ENCODE measurements at places on chromosomes 16 and 17.
A peak's percentile ranks its signal among the peaks of the same experiment; 100 is the strongest.

GRCh38 chr17:31479062-31479408 lies 87.6 kb downstream of the RAB11FIP4 start:
- DNase-seq = no peak

- DNase-seq = no peak
Measured at GRCh38 chr16:8782673-8783072, 14.8 kb downstream of the TMEM186 start.

DNA sequence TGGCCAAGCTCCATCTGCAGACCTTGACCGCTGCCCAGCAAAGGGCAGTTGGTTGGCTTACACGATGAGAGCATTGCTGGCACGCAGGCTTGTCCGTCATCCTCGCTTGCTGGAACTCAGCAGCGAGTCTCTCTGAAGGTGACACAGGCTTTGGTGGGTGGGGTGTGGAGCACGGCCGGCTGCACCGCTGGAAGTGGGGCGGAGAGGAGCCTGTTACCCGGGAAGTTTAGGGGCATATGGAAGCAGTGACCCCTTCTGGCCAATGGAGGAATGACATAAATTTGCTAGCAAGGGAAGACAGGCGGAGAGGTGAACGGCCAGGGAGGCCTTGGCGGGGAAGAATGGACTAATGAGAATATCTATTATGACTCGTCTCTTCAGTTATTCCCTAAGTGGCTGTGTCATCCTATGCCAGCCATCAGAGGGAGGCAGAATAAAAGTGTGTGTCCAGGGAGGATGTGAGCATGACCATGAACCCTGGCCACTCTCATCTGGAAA lies 65.9 kb upstream of the SDK2 start:
- DNase-seq = peak; percentile 34

DNA sequence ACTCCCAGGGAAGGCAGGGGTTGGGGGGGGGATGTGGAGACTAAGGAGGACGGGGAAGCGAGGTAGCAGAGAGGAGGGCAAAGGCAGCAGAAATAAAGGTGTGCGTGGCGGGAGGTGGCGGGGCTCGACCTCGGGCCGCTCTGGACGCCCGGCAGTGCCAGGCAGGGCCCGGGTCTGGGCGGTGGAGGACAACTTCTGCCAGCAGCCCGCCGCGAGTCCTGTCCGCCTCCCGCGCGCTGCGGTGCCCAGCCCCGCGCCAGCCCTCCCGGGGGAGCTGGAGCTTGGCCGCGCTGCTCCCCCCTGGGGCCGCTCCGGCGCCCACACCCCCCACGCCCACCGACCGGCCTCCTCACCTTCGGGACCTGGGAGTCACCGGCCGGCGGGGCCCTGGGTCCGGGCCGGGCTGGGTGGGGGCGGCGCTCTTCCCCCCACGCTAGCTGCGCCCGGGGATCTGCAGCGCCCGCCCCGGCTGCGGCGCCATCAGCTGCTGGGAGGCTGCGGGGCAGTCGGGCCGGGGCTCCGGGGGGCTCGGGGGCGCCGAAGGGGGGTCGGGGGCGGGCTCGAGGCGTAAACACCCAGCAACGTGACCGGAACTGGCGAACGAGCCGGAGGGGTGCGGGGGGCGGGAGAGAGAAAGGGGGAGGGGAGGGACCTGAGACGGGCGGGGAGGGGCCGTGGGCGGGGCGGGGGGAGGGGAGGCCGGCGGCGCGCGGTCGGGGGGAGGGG lies at the start of gene CCDC92B:
Gene CCDC92B, minus strand, starts transcription at position 595 of the 726 bp plus-strand sequence. CDS start 14,507 bp downstream, outside the sequence.
- no peak for DNase-seq

DNA sequence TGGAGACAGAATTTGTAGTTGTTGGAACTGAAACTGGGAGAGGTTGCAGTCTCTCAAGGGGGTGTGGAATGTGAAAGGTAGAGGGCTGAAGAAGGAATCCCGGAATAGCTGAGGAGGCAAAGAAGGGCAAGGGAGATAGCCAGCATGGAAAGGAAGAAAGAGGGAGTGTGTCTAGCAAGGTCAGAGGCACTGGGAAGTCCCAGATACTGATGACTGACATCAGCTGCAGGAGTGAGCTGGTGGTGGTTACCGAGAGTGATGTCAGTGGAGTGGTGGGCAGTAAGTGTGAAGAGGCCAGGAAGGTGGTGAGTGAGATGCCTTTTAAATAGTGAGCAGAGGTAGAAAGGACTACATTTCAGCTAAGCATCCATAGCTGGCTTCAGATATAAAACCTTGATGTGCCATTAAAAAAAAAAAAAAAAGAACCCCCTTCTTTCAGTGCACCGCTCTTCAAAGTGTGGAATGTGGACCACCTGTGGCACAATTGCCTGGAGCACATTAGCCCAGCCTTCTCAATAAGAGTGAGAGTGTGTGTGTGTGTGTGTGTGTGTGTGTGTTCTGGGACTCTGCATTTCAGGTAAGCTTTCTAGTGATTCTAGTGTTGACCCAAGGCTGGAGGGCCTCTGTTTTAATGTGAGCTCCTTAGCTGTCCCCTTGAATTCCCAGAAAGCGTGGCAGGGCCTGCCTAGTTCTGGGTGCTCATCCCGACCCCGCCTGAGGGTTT lies 8.5 kb downstream of the PRMT7 start:
- peak; percentile 38 for DNase-seq

- no peak for DNase-seq
Measured at GRCh38 chr17:6995500-6996255, at the start of gene ALOX12. TSS of gene ALOX12 (plus strand) at chr17:6996049. CDS start at chr17:6996118, 69 bp downstream.

DNA sequence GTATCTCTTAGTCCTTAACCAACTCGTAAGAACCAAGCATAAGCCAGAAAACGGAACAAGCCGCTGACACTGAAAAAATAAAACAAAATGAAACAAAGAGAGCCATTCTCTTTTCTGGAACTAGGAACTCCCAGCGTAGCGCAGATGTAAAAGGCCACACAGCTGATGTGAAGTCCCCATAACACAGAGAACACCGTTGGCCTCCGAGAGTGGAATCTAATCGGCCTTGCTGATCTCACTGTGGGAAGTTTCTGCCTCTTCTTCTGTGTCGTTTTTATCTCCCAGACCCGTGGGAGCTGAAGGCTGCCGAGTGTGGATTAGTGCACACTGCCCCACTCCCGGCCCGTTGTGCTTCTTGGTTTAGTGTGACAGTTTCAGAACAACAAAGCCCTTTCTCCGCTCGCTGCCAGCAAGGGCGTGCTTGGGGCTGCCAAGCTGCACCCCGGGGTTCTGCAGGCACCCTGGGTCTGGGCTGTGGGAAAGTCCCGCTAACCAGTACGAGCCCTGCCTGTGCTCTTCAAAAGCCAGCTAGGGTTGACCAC lies 21.7 kb downstream of the TTYH2 start:
- DNase-seq = no peak

GRCh38 chr17:38970804-38971203 lies 3.6 kb upstream of the FBXO47 start:
- no peak for DNase-seq

GRCh38 chr16:17723531-17724134 lies 252.9 kb upstream of the XYLT1 start:
- no peak for DNase-seq

GRCh38 chr17:57633236-57633635 lies 111.9 kb downstream of the CCDC182 start:
- no peak for DNase-seq

- no peak for DNase-seq
Measured at GRCh38 chr16:9908613-9909012, 273.6 kb downstream of the GRIN2A start.

- no peak for DNase-seq
Measured at GRCh38 chr17:44074231-44074910, 3.8 kb downstream of the G6PC3 start.

GRCh38 chr17:7248796-7249195 lies 2.7 kb downstream of the CTDNEP1 start:
- no peak for DNase-seq

- DNase-seq = no peak
Measured at GRCh38 chr16:29963021-29963743, 1.3 kb downstream of the TMEM219 start.

DNA sequence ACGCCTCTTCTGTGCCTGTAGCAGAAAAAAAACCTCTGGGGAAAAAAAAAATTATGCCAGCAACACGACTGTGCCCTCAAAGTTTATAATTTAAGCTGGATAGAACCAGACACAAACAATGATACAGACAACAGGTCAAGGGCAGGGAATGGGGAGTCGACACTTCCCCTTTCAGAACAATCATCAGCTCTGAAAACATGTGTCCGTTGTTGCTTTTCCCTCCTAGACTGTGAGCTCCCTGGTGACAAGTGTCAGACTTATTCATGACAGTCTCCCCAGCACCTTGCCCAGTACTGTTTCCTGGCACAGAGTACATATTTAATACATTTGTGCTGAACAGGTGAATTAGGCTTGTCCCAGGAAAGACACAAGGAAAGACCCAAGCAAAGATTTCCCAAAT lies 178.3 kb downstream of the SOX9 start:
- DNase-seq = no peak

GRCh38 chr17:77286641-77287431 lies 146.1 kb downstream of the SEC14L1 start:
- no peak for DNase-seq

DNA sequence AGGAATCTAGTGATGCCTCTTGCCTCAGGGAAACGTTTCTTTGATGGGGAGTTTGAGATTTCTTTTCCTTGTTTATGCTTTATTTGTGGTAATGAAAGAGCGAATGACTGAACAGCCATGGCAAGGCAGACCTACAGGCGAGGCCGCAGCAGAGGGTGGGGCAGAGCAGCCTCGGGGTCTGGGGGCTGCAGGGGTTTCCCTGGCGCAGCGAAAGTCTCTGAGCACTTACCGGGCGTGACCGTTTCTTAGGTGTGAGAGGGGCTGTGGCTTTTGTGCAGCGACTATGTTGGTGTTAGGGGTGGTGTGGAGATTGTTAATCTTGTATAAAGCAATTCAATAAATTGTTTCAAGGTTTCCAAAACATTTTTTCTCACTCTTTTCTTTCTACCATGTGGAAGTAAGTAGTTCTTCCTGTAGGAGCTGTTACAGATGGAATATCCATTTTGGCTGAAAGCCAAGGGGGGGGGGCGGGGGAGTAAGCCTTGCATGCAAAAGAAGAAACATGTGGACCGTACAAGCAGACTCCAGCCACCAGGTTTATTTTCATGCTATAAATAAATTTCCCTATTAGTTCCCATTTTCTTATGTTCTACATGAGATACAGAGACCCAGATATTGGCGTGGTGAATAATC lies 34.8 kb downstream of the UBN1 start:
- DNase-seq = no peak

GRCh38 chr16:75789237-75789636 lies 62.9 kb upstream of the CPHXL start:
- DNase-seq = no peak

DNA sequence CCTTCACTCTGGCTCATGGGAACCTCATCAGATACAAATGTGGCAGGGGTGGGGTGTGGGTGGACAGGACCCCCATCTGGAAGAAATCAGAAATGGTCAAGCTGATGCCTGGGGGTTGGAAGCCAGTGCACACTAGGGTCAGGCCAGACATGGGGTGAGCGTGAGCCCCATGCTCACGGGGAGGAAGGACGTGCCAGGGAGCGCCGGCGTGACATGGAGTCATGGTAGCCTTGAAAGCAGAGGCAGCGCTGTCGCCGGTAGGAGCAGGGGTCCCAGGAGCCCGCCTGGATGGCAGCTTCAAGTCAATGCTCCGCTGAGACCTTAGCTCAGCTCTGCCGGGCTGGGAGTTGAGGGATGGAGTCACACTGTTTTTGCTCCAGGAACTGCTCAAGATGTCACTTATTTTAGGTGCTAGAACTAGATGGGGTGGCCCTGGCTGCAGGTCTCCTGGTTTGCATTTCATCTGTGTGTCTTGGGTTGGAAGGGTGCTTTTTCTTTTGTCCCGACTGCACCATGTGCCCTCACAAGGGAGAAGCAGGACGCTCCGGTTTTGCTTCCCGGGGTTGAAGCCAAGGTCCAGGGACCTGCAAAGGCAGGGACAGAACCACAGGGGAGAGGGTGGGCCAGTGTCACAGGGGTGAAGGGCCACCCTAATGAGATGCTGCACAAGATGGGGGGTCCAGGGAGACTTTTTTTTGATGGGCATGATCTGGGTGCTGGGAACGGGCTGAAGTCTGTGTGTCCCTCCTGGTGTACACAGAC lies 51.4 kb downstream of the USP22 start:
- no peak for DNase-seq

DNA sequence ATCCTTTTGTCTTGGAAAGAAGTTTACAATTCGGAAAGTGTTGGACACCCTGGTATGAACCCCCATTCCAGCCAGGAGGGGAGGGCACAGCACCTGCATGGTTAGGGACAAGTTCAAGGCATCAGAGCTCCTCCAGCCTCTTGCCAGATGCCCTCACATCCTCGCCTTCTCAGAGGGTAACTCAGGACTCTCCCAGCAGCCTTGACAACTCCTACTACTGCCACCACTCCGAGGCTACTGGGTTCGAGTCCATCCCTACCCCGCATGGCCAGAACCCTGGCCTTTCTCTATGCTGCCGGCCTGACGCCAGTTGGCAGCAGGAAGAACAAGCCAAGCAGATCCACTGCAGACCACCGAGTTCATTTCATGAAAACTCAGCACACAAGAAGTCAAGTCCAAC lies 34.1 kb downstream of the AXIN2 start:
- no peak for DNase-seq

GRCh38 chr17:34869641-34870040 lies 91.6 kb downstream of the CCT6B start:
- DNase-seq = no peak

- DNase-seq = peak; percentile 24
Measured at GRCh38 chr17:73595479-73595878, 48.8 kb downstream of the SDK2 start.

- no peak for DNase-seq
Measured at GRCh38 chr17:44830359-44831288, 537 bp upstream of the GJC1 start.

GRCh38 chr17:34797720-34798119 lies 163.5 kb downstream of the CCT6B start:
- DNase-seq = peak; percentile 6

DNA sequence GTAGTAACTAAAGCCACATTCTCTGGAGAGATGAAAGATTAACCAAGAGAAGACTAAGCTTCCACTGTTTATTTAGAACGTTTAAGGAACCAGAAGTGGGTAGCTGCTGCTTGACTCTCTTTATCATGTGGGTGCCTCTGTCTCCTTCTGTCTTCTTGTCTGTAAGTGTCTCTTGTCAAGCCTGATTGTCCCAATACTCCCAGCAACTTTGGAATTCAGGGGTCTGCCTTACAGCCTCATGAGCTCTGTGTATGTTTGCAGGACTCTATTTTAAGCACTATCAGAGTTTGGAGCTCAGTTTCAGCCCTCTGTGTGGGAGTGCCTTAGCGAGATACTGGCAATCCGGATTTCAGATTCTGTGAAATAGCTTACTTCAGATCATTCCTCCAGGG lies 29.3 kb upstream of the SPACA3 start:
- no peak for DNase-seq

DNA sequence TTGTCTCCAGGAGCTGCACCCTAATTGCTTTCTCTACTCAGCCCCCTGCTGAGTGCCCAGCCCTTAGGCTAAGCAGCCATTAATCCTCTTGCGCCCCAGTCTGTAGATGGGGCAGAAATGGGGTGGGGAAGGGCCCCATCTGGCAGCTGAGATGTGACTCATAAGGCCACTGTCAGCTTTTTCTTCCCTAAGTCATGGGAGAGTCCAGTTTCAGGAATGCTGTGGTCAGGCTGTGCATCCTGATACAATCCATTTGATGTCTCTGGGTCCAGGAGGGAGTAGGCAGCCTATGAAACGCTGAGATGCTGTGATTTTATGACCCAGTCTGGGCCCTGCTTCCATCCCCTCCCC lies 12.3 kb downstream of the PLXDC1 start:
- no peak for DNase-seq

- DNase-seq = no peak
Measured at GRCh38 chr17:76528528-76529223, 8.8 kb downstream of the CYGB start.

- no peak for DNase-seq
Measured at GRCh38 chr17:57004944-57005579, 27.1 kb downstream of the SCPEP1 start.

Data from stimulated activated CD8-positive, alpha-beta memory T cell treated with anti-CD3 and anti-CD28 coated beads, Interleukin-4, amount 100 ng/mL, for 24 hours (primary cell).